GM12891 (cell line): ENCODE measurements at places on chromosomes 11 and 22.
A peak's percentile ranks its signal among the peaks of the same experiment; 100 is the strongest.

DNA sequence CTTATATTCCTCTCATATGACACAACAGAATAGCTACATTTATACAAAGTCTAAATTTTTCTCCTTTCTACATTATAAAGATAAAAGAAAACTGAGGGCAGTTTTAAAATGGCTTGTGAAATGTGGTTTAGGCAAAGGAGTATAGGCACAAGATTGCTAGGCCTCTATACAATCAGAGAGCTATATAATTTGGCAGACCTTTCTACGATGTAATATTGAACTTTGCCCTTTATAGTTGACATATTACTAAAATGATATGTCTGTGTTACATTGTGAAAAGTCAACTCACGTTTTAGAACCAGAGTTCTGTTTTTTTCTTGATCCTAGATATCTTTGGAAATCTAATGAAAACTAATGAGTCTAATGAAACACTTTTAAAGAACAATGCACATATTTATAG lies 430.2 kb downstream of the DLG2 start:
- DNase-seq, result no peak

GRCh38 chr22:22786301-22787115 lies 101.1 kb upstream of the IGLL5 start:
- no peak for DNase-seq

- DNase-seq, result peak; percentile 26
Observed at GRCh38 chr11:76380159-76380976, 564 bp downstream of the THAP12 start.

DNA sequence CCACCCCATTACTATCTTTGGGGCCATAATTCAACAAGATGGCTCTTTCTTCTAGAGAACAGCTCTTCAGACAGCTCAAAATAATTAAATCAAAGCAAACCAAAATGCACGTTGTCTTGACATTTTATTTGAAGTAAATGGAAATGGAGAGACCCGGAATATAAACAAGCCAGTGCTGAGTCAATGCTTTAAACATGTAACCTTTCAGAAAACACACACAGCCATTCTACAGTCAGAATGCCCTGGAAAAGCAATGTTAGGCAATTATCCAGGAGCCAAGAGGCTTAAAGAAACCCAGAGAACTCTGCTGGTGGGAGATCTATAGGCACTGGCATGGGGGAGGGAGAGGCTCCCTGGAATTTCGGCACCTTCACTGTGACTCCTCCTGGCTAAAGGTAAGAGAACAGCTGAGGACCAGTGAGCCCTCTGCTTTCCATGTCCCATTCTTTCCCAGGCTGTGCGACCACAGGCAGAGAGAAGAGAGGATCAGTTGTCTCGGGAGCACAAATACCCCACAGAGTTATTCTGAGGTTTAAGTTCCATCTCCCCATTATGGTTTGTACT lies 254.0 kb upstream of the CCDC90B start:
- DNase-seq, result no peak

GRCh38 chr22:23683545-23683944 lies 7.3 kb upstream of the RGL4 start:
- no peak for DNase-seq

DNA sequence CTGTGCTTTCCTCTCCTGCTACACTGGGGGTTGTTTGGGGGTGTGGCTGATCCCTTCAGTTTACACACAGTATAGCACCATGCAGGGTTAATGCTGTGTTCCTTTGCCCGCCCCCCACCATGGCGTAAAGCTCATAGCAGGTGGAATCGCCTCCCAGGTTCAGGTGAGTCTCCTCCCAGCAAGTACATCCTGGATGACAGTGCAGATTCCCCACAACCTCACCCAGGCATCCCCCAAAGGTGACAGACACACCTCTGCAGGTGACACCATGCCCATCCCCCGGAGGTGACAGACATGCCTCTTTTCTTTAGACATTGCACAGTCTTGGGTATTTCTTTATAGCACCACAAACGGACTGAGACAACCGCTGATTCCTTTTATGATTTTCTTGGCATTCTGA lies 343.7 kb downstream of the BRD1 start:
- no peak for DNase-seq

GRCh38 chr11:46296528-46297448 lies 19.3 kb downstream of the CREB3L1 start:
- no peak for DNase-seq

DNA sequence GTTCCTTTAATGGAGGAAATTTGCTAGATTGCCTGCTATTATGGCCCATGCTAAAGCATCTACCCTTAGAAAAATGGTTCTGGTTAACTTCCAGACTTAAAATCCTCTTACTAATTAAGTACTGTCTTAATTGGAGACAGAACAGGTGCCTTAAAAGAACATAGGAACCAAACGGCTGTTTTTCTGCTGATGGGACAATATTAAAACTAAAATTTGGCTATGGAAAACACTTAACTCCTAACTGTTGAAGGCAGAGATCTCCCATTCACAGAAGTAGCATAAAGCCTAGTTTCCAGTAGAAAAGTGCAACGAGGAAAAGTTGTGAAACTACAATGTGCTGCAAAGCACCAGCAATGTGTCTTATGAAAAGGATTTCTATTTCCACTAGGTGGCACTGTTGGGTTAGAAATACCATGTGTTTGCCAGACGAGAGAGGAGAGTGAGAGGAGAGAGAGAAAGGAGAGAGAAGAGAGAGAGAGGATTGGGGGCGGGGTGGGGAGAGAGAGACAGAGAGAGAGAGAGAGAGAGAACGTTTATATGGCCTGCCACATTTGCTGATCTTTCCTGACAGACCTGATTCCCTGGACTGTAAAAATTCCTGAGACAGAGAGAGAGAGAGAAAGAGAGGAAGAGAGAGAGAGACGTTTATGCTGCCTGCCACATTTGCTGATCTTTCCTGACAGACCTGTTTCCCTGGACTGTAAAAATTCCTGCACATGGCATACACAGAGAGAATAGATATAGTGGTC lies 51.5 kb downstream of the FAM181B start:
- no peak for DNase-seq

DNA sequence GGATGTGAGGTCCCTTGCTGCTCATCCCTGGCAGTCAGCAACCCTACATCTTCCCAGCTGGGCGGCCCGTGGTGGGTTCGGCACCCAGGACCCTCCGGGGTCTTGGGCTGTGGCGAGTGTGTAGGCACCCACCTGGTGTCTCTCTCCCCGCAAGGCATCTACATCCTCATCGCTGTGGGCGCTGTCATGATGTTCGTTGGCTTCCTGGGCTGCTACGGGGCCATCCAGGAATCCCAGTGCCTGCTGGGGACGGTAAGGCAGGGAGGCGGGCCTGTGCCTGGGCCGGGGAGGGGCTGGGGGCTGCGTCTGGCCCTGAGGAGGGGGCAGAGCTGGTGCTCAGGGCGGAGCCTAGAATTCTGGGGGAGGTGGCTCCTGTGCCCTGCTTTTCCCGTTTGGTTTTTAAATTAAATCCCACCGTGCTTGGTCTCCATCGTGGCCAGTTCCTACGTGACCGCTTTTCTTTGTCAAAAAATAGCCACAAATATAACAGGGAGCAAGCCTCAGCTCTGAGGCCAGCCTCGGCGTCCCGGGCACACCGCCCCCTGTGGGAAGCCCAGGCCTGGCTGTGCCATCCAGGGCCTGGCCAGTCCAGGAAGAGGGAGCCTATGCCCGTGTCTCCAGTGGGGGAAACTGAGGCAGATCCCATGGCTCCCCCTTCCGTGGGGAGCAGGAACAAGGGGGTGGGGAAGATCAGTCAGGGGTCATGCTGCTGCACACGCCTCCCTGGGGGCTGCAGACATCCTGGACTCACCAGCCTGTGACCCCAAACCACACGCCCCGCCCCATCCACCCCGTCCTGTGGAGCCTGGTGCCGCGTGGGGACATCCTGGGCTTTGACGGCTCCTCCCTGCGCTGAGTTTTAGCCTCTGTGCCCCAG lies 6.4 kb upstream of the TSSC4 start:
- no peak for DNase-seq

DNA sequence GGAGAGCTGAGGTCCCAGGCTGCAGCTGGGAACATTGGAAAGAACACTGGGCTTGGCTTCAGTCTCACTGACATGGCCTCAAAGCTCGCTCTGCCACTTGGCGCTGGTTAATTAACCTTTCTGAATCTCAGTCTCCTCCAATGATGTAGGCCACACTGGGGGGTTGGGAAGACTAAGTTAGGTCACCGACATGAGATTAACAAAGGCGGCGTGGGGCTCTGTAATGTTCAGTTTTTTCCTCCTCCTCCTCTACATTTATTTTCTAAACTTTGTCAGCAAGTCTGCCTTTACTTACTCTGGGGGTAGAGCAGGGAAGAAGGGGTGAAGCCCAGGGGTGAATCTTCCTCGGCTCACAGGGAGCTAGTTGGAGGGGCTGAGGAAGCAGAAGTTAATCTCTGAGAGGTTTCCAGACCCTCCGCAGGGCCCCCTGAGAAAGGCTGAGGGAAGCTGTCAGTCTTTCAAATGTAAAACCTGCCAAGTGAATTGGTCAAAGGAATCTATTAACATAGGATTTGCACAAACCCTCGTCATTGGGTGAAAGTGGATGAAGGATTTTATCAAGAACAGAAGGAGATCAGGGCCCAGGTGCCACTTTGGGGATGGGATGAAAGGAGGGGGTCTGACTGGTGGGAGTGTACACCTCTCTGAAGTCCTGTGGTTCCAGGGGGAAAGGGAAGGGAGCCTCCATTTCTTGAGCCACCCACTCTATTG lies 32.1 kb upstream of the TENM4 start:
- DNase-seq, result no peak

- no peak for DNase-seq
Observed at GRCh38 chr11:72224564-72225410, at the start of gene INPPL1. INPPL1 (plus strand) TSS chr11:72224767; CDS start chr11:72224985, 218 bp downstream.

- no peak for DNase-seq
Observed at GRCh38 chr11:82832983-82833382, 67.2 kb downstream of the PRCP start.

DNA sequence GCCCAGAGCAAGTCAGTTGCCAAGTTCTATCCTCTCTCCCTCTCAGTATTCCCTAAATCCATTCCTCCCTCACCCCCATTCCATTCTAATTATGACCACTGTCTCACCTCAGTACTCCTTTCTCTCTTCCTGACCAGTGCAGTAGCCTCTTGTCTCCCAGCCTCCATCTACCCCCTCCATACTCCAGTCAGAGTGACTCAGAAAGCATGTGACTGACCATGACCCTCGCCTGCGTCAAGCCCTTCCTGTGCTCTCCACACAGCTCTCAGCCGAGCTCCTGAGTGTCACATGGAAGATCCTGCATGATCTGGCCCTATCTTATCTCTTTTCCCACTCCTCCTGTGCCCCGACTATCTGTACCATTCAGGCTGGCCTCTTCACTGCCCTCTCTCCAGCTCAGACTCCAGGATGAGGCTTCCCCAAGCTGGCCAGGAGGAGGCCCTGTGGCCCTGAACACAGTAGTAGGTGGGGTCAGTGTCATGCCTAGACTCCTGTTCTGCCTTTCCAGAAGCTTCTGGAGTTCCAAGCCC lies 42.6 kb downstream of the NEU3 start:
- no peak for DNase-seq

- DNase-seq, result no peak
Observed at GRCh38 chr11:7646866-7647265, 26.4 kb downstream of the CYB5R2 start.

- DNase-seq, result no peak
Observed at GRCh38 chr22:42317008-42317407, 46.6 kb upstream of the TCF20 start.

- no peak for DNase-seq
Observed at GRCh38 chr11:111967649-111968048, 30.5 kb downstream of the DIXDC1 start.

GRCh38 chr22:26534171-26534855 lies 22.0 kb upstream of the TFIP11 start:
- DNase-seq, result no peak

- no peak for DNase-seq
Observed at GRCh38 chr22:49207008-49208003, 620.4 kb downstream of the BRD1 start.

GRCh38 chr11:78961247-78961646 lies 386.6 kb upstream of the NARS2 start:
- DNase-seq, result no peak

GRCh38 chr11:101129203-101129943 lies at the start of gene PGR:
PGR (minus strand) TSS chr11:101129813; CDS start chr11:101129070, 743 bp downstream.
- DNase-seq, result no peak

GRCh38 chr11:78821371-78822306 lies 247.0 kb upstream of the NARS2 start:
- no peak for DNase-seq

DNA sequence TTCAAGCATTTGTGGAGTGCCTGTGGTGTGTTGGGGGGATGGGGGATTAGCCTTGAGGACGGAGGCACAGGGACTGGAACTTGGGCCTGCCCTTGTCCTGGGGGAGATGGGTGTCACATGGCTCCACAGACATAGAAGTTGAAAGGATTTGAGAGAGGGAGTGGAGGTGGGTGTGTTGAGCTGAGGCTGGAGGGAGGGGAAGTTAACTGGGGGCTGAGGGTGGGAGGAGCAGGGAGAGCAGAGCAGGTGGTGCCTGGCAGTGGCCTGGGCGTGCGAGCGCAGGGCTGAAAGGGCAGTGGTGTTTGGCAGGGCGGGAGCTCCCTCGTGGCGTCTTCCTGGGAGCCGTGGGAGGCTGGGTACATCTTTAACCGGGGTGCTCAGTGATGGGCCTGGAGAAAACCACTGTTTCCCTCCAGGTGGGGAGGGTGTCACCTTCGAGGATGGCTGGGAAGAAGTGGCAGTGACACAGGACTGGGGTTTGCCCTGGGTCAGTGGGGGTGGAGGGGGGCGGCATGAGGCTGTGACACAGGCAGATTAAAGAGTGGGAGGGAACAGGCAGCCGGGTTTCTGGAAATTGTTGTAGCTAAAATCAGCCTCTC lies 45.5 kb downstream of the AP2A2 start:
- DNase-seq, result no peak

DNA sequence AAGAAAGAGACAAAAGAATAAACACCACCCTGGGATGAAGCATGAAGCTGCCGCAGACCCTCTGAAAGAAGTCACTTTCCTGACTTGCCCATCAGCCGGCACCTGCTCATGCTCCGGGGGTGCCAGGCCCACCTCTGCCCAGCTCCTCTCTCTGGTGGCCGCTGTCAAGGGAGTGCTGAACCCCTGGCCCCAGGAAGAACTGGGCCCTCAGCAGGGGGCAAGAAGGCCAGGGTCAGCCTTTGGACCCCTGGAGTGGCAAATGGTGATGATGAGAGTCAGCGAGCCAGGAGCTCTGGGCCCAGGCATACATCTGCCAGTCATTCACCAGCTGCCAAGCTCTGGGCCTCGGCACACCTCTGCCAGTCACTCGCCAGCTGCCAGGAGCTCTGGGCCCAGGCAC lies 17.4 kb downstream of the TTLL8 start:
- no peak for DNase-seq

DNA sequence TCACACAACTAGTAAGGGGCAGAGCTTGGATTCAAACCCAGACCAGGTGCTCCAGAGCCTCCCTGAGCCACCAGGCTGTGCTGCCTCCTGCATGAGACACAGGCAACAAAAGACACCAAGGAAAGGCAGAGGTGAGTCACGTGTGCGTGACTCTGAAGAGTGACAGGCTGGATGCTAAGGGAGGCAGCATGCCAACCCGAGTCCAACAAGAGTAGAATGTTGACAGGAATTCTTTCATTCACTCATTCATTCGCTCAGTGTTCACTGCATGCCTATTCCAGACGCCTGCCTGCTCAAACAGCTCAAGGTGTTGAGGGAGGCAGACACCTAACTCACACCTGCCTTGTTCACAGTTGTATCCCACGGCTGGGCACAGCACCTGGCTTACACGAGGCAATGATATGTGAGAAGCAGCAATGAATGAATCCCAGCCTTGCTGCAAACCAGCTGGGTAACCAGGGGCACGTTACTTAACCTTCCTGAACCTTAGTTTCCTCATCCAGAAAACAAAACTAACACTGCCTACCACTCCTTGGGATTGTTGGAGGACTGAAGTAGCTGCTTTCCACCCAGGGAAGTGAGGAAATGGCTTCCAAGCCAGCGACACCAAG lies 73.8 kb upstream of the ARFGAP3 start:
- DNase-seq, result no peak

- no peak for DNase-seq
Observed at GRCh38 chr11:58030653-58031052, at the start of gene OR6Q1. OR6Q1 (plus strand) TSS chr11:58030953; CDS start chr11:58030953, 0 bp downstream.
